ENCODE measurements at places on chromosomes 11 and 22. TPM values are rescaled to one million over a fixed set of nuclear protein-coding genes. Genes with fewer than 3 reads are reported as not detected.
A peak's percentile ranks its signal among the peaks of the same experiment; 100 is the strongest.

DNA sequence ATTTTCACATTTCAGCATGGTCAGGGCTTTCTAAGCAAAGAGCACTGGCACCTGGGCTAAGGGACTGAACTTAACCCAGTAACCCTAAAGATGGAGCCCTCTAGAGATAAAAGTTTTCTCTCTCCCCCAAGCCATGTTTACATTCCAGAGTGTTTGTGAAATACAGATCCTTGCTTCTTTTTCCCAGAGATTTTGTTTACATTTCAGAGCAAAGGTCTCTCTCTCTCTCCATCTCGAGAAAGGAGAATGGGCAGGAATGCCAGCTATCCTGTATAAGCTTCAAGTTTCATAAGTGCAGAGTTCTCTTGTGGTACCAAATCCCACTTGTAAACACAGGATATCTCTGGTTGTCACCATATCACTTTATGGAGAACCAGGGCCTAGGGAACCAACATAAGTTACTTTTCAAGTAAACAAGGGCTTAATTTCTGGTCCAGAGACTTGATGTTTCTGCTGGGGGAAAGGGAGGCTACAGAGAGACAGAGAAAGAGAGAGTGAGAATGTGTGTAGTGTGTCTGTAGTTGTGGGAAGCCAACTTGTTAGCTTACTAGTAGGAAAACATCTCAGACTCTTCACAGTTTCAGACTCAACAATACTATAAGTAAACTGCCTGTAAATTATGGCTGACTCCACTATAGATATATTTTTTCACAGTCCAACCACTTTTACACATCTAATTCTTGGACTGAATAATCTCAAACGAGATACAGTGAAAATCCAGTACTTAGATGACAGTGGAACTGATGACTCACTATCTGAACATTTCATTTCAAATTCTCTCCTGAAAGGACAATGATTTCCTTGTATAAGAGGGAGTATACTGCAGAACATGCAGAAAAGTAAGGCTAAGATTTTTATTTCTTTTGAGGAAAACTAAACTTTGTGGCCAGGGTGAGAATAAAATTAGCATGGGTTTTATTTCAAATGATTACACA lies 76.2 kb downstream of the ARHGAP32 start:
- DNase-seq = no peak

GRCh38 chr11:13364388-13364787 lies 86.8 kb downstream of the BMAL1 start:
- DNase-seq = no peak

- DNase-seq = peak; percentile 91
Measured at GRCh38 chr11:34174412-34175041, 69.1 kb downstream of the NAT10 start.

DNA sequence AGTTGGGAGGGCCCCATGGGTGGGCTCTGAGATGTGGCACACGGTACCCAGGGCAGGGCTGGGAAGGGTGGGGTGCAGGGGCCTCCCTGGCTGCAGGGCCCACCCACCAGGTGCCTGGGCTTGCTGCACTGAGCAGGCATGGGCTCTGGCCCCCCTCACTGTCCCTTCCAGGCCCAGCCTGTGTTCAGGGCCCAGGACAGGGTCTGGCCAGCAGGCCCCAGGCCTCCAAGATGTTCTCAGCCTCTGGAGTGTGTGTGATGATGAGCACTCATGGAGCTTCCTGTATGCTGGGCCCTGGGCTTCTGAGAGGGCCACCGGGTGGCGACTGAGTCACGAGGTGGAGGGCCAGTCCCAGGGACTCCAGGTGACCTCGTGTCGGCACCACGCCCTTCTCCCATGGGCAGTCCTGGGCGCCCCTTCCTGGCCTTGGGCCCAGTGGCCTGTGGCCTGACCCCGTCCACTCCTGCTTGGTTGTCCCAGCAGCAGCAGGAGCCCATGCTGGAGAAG lies 55.9 kb upstream of the CCDC188 start:
- DNase-seq = peak; percentile 55

DNA sequence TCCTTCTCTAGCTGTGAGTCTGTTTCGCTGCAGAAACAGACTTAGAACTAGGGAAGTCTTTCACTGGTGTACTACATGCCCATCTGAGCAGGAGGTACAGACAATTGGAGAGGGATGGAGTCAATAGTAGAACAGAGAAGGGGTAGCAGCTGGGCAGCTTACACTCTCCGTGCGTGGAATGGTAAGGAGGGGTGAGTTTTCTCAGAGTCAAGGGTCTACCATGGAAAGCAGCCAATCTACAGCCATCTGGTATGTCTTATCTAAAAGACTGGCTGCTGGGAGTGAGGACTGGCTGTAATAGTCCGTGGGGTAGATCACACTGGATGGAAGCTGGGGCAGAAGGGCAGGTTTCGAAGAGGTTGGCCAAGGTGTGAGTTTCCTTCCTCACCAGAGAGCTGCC lies 137.3 kb upstream of the TENM4 start:
- DNase-seq = no peak

- no peak for DNase-seq
Measured at GRCh38 chr22:35517769-35518530, 22.7 kb upstream of the RASD2 start.

DNA sequence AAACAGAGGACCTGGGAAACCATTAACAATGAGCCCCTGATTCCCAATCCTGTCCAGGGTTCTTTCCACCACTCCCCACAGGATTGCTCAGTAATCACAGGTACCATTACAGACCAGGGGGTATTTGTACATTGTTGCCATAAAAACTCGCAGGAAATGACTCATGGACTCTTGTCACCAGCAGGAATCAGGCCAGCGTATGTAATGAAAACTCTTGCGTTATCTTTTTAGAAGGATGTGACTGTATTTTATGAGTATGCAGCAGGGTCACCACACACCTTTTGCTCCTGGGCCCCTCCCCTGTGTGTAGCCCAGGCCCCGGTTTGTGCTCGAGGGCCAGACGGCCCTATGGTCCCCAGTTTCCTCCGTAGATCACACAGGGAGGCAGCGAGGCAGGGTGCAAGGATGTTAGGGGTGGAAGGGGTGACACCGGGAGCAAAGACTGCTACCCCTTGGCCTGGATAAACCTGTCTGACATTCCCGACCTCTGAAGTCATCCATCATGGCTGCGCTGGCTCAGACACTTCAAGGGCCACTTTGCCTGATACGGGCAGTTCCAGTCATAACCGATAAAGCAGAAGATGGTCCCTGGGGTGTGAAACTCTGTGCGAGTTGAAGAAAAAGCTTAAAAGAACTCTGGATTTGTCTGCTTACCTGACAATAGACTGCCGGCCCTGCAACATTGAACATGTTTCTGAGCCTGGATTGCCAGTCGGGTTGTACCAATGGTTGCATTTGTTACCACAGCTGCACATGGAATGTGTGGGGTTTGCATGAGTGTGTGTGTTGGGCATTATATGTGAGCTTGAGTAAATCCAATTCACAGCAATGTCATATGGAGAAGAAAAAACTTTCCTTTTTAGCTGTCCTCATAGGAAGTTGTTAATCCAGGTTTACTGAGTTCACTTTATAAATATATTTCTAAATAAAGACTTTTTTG lies 56.9 kb downstream of the MICAL2 start:
- DNase-seq = peak; percentile 40

GRCh38 chr11:94838027-94838731 lies 70.0 kb downstream of the AMOTL1 start:
- DNase-seq = no peak

GRCh38 chr11:131037873-131038272 lies 121.6 kb upstream of the SNX19 start:
- no peak for DNase-seq

GRCh38 chr11:44563711-44564110 lies 1.8 kb upstream of the CD82 start:
- DNase-seq = no peak

DNA sequence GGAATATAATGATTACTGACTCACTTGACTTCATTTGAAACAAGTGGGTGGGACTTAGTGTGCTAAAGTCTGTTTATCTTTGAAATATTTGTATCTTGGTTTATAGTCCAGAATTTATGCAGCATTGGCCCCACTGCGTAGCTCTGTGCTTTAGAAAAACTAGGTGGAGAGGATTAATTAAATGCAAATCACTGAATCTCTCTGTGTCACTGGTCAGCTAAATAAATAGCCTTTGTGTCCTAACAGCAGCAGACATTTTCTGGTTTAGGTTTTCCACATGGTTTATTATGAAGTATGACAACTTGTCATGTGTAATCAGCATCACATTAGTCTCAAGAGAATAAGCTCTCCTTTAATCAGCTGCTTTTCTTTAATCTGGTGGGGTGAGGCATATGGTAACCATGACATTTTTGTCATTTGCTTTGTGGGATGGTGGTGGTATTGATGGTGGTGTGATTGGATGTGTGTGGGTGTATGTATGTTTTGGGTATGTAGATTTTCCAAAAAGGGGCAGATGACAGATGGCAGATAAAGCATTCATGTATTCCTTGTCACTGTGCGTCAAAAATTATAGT lies 33.9 kb downstream of the BCL2L13 start:
- DNase-seq = no peak

DNA sequence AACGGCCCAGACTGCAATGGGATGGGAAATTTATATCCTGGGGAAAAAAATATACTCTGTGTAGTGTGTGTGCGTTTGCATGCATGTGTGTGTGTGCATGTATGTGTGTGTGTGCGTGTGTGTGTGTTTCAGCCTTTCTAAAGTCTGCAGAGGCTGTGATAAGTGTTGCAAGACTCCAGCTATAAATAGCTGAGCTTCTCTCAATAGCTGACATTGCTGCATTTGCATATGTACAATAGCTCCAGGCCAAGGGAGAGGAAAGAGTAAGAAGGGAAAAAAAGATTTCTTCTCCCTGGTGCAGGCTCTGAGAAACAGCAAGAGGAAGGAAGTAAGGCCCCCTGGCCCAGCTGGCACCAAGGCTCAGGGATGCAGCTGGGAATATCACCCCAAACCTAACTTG lies 483.0 kb downstream of the MN1 start:
- no peak for DNase-seq

- DNase-seq = no peak
Measured at GRCh38 chr11:114281388-114281956, 14.7 kb upstream of the NNMT start.

- no peak for DNase-seq
Measured at GRCh38 chr22:38986629-38987028, 4.5 kb downstream of the APOBEC3B start.

DNA sequence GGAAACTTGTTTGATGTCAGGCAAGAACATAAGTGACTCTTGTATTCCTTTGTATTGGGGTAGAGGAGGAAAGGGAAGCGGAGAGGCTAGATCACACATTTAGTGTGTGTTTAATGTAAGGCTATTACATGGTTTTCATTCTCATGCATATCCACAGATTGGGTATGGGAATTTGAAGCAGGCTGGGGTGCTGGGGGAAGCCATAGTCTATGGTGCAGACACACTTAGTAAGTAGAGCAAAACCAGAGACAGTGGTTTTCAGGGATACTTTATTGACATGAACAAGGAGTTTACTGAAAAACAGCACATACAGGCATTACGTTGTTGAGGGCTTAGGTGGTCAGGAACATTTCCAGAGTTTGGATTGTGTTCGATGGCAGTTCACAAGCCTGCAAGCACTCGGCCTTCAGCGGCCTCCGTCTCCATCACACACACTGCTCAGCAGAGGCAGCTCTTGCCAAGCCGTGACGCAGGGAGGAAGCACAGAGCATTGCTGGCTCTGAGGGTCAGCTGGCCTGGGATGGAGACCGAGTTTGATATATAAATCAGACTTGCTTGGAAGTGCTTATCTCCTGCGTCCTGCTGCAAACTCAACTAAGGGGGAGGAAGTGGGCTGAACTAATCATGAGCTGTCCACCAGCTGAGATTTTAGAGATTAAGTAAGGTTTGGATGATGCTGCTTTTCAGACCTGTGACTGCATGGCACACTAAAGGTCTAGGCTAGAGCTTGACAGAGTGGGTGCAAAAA lies 25.3 kb downstream of the SCN3B start:
- peak; percentile 81 for DNase-seq

GRCh38 chr22:40107851-40108378 lies 69.8 kb upstream of the TNRC6B start:
- no peak for DNase-seq

- no peak for DNase-seq
Measured at GRCh38 chr11:111947143-111947542, 10.0 kb downstream of the DIXDC1 start.

DNA sequence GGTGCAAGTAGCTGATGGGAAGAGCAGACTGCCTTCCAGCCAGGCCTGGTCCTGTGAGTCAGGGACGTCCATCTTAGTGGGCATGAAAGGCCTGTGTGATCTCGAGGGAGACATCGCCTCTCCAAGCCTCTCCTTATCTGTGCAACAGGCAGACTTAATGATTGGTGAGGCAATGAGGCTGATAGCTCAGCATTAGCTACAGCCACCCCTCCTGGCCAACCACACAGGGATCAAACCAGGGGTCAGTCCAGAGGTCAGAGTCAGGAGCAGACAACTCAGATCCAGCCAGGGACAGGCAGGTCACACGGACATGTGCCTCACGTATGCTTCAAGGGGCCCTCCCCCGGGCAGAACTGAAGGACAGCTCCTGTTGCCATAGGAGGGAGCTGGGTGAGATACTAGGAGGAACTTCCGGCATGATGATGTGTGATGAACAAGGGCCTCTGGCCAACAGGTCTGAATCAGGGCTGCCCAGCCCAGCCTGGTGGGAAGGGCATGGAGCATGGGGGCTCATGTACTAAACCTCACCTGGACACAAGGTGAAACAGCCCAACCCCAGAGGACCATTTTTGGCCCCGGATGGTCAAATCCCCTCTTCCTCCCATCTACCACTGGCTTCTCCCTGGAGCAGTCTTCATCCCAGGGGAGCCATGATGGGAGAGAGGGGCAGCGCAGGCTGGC lies 2.8 kb upstream of the APOC3 start:
- DNase-seq = no peak

DNA sequence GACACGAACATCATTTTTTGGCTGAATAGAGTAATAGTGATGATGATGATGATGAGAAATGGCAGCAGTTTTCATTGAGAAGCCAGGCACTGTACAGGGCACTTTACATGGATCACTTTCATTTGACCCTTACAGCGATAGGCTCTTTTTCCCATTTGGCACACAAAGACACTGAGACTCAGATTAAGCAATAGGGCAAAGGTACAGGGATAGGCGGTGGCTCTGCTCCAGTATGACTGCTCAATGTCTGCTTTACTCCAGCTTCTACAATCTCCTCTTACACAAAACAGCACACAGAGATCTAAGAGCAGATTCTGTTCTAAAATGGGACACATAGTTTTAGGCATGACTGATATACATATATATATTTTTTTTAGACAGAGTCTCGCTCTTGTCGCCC lies 40.6 kb downstream of the MPPED2 start:
- DNase-seq = no peak

- peak; percentile 90 for DNase-seq
Measured at GRCh38 chr22:19717691-19718455, 3.6 kb downstream of the SEPTIN5 start.

GRCh38 chr11:94864506-94865045 lies 96.4 kb downstream of the AMOTL1 start:
- DNase-seq = no peak

- DNase-seq = no peak
Measured at GRCh38 chr11:111331711-111332479, 33.5 kb downstream of the POU2AF3 start.

- no peak for DNase-seq
Measured at GRCh38 chr11:128894286-128894681, 3.1 kb downstream of the KCNJ5 start.

The C22orf31 gene
- total RNA-seq = not detected

The DENND6B gene
- total RNA-seq = 1.1 TPM

The OR52H1 gene
- not detected for total RNA-seq

The CHRDL2 gene
- 11.1 TPM for total RNA-seq

The PATE2 gene
- total RNA-seq = not detected

The OR8I2 gene
- not detected for total RNA-seq

The OSBPL5 gene
- total RNA-seq = 15.3 TPM

The TMEM45B gene
- not detected for total RNA-seq

The CCDC34 gene
- 3.6 TPM for total RNA-seq
